ENCODE measurements at places on chromosomes 3 and 15.

DNA sequence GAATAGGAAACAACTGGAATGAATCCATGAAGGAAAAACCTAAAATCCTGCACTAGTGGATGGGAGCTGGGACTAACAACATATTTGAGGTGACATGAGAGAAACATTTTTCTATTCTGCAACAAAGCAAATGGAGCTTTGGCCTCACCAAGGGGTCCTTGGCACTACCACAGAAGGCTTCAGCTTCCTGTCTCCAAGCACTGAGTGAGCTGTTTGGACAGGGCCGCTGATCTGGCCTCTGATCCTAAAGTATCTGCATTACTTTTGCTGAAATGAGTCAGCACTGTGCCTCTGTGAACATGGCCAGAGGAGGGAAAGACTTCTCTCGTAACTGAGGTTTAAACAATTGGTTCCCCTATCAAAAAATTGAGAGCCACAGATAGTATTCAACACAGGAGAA, 9.0 kb downstream of the ARPP21 start:
- no peak for DNase-seq

- no peak for DNase-seq
Observed at GRCh38 chr3:99330281-99330680, 308.1 kb upstream of the COL8A1 start.

DNA sequence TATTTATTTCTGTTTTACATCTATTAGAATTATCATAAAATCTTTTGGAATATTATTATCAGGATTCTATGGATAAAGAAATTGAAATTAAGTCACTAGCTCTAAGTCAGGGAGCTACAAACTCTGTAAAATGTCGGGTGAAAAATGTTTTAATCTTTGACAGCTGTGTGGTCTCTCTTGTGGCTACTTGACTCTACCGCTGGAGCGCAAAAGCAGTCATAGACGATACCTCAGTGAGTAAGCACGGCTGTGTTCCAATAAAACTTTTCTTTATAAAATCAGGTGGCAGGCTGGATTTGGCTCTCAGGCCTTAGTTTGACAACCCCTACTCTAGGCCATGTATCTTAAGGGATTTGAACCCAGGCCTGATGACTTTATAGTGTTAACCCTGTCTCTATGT, 88.5 kb upstream of the PFN2 start:
- no peak for DNase-seq

- DNase-seq = no peak
Observed at GRCh38 chr15:98413933-98414546, 234.3 kb upstream of the IGF1R start.

DNA sequence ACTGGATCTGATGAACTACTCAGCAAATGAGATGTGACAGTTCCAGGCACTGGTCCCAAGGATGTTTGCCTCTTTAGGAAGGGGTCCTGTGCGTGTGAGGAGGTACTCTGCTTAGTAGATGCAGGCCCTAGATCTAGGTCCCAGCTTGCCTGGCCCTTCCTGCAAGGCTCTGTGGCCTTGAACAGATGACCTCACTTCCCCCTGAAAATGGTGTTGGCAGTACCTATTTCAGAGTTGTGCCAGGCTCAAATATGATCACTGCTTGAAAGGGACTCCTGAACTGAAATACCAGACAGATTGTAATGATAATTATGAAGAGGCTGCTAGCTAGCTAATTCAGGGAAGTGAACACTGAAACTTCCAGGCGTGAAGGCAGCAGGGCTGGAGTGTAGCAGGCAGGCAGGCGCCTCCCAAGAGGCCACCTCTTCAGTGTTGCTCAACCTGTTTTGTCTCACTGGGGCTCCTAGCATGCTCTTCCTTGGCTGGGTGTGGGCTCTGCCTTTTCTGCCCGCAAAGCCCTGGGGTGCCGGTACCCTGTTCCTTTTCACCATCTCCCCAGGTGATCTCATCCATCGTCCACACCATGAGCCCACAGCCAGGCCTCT, 24.1 kb upstream of the CPNE9 start:
- no peak for DNase-seq

- DNase-seq = no peak
Observed at GRCh38 chr15:52790169-52790708, at the start of gene ONECUT1. ONECUT1 (minus strand) TSS chr15:52790336; CDS start chr15:52789884, 452 bp downstream.

- DNase-seq = no peak
Observed at GRCh38 chr3:138125548-138126221, 6.5 kb downstream of the A4GNT start.

GRCh38 chr3:181782306-181782954, 70.7 kb downstream of the SOX2 start:
- peak; percentile 79 for DNase-seq

GRCh38 chr15:56042982-56043980, 49.9 kb upstream of the NEDD4 start:
- no peak for DNase-seq

DNA sequence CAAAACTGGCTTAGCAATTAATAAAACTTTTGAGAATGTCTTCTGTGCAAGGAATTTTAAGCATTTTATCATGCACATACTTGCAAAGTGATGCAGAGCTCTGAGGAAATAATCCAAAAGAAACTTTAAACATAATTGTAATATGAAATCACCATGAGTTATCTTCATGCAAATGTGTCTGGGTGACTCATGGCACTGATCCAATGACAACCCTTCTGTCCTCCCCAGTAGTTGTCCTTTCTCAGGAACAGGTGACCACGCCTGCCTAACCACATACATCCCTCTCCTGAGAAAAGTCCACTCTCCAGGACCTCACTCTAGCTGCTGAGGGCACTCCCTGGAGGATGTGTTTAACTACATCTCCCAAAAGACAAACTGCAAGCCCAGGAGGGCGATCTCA, 530.6 kb upstream of the IL12A start:
- peak; percentile 91 for DNase-seq

DNA sequence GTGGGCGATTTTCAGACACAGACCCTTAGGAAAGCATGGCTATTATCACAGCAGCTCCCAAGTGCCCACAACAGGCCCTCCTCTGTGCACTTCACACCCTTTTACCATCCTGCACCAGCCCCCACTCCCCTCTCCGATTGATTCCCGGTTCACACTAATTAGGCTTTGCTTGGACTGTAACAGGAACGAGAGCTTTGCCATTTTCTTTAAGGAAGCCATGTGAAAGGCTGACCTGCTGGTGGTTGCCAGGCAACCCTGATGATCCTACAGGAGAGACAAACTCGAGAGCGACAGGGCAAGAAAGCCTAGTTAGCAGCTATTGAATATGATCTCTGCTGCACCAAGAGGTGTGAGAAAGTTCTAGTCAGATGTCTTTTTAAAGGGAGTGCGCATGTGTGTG, 28.2 kb upstream of the DET1 start:
- peak; percentile 1 for DNase-seq

DNA sequence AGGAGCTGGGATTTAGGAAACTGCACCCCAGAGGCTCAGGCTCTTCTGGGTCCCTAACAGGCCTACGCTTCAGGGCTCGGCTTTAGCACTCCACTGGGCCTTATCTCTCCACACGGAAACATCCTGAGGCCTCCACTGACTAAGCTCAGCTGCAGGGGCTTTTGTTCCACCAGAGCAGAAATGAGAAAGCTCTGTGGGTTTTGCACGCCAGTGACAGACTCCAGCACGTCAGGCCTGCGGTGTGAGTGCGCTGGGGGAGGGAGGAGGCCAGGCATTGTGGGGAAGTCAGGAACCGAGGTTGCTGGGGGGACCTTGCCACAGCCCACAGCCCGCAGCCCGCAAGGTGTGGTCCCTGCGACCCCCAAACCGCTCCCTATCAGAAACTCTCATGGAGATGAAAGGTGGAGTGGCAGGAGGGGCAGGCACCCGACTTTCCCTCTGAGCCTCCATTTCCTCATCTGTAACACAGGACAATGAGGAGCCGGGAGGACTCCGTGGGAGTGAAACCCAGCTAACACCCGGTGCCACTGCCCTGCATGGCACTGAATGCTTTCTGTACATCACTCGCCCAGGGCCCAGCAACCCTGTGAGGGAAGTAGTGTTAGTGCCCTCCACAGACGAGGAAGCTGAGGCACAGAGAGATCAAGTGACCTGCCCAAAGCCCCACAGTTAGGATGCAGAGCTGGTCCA, 106.5 kb downstream of the TPRA1 start:
- DNase-seq = no peak

DNA sequence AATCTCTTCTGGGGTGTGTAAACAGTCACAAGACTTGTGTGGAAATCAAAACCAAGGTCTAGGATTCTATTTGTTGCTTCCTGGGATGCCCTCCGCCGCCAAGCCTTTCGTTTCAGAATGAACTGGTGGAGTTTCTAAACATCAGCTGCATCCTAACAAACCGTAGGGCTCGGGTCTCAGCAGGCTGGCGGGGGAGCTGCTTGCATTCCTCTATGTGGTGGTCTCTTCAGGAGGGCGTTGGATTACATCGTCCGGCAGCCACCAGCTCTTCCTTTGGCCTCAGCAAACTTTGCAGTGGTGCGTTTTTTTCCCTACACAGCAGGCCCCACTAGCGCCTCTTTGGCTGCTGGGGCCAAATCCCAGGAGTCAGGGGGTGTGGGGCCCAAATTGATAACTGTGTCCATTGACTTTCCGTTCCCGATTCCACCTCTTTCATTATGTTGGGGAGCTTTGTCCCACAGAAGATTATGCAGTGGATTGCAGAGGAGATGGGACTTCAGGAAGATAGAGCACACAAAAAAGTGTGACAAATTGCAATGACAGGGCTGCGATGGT, 390.0 kb upstream of the NR2F2 start:
- DNase-seq = no peak

DNA sequence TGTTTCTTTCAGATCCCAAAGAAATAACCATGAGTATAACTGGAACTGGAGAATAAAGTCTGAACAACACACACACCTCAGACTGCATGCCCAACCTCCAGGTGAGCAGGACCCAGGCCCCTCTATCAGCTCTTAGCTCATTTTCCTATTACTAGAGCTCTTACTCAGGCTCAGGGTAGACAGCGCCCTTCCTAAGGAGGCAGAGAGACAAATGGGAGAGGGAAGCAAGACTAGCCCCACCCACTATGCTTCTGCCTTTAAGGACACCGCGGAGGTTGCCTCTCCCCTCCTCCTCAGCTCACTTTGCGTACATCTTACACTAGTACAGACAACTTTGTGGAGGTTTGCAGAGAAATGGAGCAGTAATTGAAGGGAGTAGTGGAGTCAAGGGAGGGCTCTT, 44.0 kb upstream of the GLCE start:
- no peak for DNase-seq

DNA sequence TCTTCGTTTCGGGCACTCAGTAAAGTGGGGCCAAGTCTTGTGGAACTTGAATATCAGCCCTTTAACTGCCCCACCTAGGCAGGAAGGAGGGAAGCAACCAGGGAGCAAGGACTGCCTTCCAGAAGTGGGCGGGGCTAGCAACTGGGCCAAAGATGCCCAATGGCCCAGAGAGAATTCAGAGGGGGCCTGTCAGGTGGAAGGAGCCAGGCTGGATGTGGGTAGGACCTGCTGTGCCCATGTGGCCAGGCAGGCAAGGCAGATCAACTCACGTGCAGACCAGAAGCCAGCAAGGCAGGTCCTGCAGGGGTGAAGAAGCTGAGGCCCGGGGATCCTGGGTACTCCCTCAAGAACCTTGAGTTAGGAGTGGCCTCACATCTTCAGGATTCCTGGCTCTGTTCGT, 5.5 kb downstream of the MAP6D1 start:
- DNase-seq = no peak

- DNase-seq = no peak
Observed at GRCh38 chr3:197286678-197287077, 11.7 kb downstream of the DLG1 start.

GRCh38 chr3:4776399-4776979, 202.7 kb upstream of the BHLHE40 start:
- no peak for DNase-seq

DNA sequence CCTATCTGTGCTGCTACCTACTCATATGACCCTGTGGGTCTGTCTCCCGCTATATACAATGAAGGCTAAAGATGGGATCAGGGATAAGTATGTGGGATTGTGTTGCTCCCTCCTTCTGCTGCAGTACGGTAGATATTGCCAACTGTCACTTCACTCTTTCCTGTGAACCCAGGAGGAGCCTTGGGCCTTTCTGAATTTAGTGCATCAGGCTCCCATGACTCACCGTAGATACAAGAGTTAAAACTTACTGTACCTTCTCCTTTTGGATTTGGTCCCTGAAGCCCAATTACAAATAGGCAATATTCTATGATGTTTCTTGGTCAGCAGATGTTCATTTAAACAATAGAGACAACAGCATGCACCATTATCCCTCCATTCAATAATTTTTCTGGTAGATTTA, 27.4 kb downstream of the MITF start:
- no peak for DNase-seq

DNA sequence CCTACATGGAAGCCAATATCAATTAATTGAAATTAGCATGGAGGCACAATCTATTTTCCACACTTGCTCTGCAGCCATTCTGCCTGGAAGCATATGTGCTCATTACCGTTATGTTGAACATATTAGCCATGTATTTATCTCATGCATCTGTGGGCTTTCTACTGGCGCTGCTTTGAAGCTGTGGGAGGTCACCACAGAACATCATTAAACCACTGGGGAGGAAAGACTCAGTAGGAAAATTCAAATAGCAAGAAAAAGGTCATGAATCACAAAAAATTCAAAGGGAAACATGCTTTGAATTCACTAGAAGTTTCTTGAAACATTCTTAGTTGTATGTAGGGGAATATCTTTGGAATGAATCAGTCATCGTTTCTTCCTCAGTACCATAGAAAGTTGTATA, 652.5 kb downstream of the EDEM1 start:
- DNase-seq = no peak

DNA sequence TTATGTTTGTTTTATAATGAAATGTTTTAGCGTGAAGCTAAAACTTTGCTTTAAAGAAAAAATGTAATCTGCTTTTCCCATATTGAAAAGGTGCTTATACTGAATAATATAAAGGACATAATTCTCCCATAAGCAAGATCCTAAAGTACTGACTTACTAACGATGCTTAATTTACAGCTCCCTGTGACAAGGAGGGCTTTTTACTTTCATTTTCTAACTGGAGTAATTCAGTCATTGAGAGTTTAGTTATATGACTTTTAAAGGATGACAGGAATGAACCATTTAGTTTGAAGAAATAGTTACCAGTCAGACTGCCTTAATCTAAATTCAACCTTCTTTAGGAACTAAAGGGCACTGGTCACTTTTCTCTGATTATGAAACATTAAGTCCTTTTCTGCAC, 19.3 kb upstream of the ZPLD1 start:
- DNase-seq = no peak

- DNase-seq = no peak
Observed at GRCh38 chr15:22810033-22810852, 23.8 kb downstream of the NIPA1 start.

- DNase-seq = no peak
Observed at GRCh38 chr15:51348688-51349087, 7.2 kb downstream of the GLDN start.

DNA sequence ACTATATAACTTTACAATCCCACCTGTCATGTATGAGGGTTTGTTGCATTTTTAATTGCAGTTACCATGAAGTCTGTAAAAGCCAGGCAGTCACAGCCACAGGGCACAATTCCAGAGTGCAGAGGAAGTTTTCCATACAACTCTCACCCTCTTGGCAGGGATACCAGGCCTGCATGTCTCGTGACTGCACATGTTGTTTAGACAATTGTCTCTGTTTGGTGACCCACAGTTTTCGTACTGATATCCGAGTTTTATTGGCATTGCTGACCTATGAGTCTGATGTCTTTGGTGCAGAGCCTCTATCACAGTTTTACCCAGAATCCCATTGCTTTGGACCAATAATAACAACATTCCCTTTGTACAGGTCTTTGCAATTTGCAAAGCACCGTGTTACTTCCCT, 24.9 kb upstream of the MYZAP start:
- DNase-seq = no peak

- no peak for DNase-seq
Observed at GRCh38 chr3:119420196-119420595, 43.2 kb downstream of the TMEM39A start.

- DNase-seq = no peak
Observed at GRCh38 chr15:89362203-89363101, 27.8 kb upstream of the POLG start.

- DNase-seq = no peak
Observed at GRCh38 chr3:45976191-45977091, 19.2 kb downstream of the FYCO1 start.

All from RCC 7860 (cell line).